ENCODE measurements at places on chromosomes 16 and 17.

DNA sequence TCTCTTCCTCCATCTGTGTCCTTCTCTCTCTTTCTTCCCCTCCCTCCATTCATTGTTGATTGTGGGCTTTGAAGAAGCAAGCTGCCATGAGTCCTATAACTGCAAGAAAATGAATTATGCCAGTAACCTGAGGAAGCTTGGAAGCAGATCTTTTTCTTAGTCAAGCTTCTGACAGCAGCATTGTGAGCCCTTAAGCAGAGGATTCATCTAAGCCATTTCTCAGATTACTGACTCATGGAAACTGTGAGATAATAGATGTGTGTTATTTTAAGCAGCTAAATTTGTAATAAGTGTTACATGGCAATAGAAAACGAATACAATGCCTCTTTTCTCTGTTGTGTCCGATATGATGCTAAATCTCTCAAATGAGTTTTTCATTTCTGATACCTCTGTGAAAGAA is 1109.7 kb downstream of the CDH11 start:
- DNase-seq = no peak

GRCh38 chr16:63530208-63530607 is 1494.0 kb upstream of the CDH8 start:
- no peak for DNase-seq

DNA sequence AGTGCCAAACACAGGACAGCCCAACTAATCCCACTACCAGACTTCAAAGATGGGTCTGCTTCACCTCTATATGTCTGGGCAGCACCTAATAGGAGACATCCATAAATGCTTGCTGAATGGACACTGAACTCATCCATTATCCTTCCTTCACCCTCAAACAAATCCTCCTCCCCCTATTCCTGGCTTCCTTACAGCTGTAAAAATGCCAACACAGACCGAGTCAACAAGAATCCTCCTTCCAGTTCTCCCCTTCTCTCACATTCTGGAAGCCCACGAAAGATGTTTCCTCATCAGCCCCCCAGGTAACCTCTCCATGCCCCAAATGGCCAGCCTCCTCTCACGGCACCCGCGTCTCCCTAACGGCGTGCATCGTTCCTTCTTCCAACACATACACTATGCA is 12.3 kb downstream of the PELP1 start:
- no peak for DNase-seq

GRCh38 chr16:11224096-11224893 is 31.7 kb downstream of the SOCS1 start:
- DNase-seq = peak; percentile 85

- DNase-seq = no peak
Measured at GRCh38 chr17:77666462-77666861, 292.0 kb upstream of the TNRC6C start.

DNA sequence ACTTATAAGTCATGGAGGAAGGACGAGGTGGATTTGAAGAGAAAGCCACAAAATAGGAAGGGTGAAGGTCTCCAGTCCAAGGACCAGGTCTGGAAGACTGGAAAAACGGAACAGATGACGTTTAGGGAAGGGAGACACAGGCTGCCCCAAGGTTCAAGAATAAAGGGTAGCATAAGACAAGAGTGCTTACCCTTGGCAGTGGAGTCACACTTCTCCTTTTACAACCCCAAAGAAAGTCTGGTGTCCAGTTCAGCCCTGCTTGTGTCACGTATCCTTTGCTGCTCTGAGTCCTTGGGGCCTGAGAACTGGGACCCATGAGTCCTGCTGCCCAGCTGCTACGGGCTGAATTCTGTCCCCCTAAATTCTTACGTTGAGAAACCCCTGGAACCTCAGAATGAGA is 13.0 kb upstream of the GGA2 start:
- DNase-seq = no peak

DNA sequence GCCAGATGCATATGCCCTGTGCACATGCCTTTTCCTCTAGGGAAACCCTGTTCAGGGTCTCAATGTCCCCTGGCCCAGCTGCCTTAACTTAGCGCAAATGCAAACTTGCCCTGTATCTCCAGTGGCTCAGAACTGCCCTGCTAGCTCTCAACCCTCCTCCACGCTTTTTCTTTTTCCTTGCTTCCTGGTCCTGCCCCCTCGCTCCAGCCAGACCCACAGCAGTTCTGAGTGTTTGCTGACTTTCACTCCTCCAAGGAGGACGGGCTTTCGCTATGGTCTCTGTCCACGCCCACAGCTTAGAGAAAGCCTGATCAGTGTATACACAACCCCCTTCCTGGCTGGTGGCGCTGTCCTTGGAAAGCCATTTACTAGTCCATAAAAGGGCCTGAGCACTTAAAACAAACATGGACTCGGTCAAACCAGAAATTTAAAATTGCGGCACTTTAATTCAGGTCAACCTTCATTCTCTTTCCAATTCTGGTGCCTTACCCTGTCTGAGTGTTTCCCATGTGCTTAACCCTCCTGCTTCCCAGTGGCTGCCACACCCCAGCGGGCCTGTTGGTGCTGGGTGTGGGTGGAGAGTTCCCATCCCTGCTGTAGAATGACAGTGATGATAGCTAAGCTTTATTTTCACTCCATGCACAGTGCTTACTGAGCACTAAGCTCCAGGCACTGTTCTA is 15.6 kb upstream of the TMEM98 start:
- DNase-seq = no peak

- DNase-seq = peak; percentile 23
Measured at GRCh38 chr17:5272322-5272721, 9.8 kb upstream of the RABEP1 start.

GRCh38 chr17:6110088-6110487 is 39.9 kb downstream of the WSCD1 start:
- no peak for DNase-seq

GRCh38 chr16:5537347-5537746 is 439.8 kb upstream of the EEF2KMT start:
- DNase-seq = no peak

DNA sequence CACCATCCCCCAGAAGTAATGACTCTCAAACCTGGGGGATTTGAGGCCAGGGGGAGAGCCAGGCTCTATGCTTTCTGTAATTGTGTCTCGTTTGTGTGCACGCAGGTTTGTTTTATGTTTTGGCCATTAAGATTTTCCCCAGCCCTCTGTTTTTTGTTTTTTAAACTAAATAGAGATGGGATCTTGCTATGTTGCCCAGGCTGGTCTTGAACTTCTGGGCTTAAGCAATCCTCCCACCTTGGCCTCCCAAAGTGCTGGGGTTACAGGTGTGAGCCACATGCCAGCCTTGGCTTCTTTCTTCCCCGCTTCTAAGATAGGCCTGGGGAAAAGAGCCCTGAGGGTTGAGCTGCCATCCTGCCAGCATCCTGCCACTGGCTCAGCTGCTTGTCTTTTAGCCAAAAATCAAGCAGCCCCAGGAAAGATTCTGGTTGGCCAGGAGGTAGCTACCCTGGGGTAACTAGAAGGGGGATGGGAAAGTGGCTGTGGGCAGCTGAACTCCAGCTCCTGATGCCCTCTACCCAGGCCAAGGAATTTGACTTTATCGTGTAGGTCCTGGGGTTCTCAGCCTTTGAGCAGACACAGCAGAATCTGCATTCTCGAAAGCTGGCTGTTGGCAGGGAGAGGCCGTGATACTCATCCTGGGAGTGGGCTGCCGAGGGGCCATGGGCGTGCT is 18.4 kb downstream of the KDM8 start:
- DNase-seq = no peak

DNA sequence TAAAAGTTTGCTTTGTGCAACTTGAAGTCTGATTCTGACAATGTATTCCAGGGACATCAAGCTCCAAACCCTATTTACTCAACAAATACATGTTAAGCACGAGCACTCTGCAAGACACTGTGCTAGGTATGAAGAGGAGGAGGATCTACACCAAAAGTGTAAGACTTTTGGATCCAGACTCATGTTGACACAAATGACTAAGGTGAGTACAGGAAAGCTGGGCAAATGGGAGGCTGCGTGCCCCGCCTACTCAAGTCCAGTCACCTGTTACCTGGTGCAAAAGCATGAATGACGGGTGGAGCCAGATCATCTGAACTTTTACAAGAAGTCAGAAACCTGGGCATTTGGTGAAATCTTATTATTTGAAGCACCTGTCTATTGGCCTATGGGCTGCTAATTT is 120.7 kb downstream of the ABCC12 start:
- DNase-seq = no peak

- no peak for DNase-seq
Measured at GRCh38 chr16:73505577-73505976, 457.6 kb upstream of the ZFHX3 start.

GRCh38 chr16:46857368-46857945 is 26.5 kb upstream of the C16orf87 start:
- DNase-seq = no peak

- DNase-seq = no peak
Measured at GRCh38 chr17:6554342-6554741, 2.0 kb downstream of the PITPNM3 start.

DNA sequence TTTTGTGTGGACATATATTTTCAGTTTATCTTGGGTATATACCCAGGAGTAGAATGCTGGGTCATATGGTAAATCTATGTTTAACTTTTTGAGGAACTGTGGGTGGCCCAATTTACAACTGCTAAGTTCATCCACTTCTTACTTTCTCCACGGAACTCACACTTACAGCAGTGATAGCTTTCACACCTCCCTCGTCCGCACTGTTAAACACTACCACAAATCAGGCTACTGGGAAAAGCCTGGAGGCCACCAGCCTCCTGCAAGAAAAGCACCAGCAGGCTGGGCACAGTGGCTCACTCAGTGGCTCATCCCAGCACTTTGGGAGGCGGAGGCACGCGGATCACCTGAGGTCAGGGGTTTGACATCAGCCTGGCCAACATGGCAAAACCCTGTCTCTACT is 14.7 kb upstream of the ZG16 start:
- no peak for DNase-seq

- peak; percentile 75 for DNase-seq
Measured at GRCh38 chr17:49968405-49969133, 421 bp upstream of the DLX4 start.

GRCh38 chr16:57740423-57741071 is 5.0 kb downstream of the KATNB1 start:
- DNase-seq = no peak

DNA sequence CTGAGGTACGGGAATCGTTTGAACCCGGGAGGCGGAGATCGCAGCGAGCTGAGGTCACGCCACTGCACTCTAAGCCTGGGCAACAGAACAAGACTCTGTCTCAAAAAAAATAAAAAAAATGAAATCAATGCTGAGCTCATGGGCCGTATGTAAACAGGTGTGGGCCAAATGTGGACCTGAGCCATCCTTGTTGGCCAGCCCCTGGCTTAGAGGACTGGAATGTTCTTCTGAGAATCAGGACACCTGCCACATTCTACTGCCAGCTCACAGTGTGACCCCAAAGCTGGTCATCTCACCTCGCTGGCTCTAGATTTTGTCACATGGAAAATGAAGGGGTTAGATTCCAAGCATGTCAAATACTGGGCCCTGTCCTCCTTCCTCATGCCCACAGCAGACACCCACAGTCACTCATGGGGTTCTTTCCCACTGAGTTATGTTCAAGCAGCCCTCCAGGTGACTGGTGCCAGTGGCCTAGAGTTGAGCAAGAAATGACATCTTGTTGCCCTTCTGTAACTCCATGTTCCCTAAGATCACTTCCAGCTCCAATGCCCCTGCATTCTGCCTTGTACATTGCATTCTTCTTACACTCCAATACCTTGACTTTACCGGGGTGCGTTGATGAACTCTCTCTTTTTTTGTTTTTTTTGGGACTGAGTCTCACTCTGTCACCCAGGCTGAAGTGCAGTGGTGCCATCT is 110.6 kb downstream of the ABCC1 start:
- no peak for DNase-seq

DNA sequence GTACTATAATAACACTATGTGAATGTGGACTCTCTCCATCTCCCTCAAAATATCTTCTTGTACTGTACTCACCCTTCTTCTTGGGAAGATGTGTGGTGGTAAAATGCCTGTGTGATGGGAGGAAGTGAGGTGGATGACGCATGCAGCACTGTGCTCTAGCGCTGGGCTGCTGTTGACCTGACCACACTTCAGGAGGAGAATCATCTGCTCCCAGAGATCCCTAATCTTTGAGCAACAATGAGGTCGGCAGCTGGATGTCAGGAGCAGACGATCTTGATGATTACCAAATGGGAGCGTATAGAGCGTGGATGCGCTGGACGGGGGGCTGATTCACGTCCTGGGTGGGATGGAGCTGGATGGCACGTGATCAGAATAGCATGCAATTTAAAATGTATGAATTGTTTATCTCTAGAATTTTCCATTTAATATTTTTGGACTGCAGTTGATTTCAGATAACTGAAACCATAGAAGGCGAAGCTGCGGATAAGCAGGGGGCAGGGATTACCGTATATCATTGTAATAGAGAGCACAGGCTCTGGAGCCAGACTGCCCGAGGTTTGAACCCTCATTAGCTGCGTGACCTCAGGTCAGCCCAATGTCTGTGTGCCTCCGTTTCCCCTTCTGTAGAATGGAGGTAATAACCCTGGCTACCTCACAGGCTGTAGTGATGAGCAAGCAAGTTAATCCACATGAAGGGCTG is 23.7 kb upstream of the CYLD start:
- DNase-seq = no peak

GRCh38 chr17:49452201-49452600 is 37.5 kb upstream of the PHB1 start:
- peak; percentile 6 for DNase-seq

DNA sequence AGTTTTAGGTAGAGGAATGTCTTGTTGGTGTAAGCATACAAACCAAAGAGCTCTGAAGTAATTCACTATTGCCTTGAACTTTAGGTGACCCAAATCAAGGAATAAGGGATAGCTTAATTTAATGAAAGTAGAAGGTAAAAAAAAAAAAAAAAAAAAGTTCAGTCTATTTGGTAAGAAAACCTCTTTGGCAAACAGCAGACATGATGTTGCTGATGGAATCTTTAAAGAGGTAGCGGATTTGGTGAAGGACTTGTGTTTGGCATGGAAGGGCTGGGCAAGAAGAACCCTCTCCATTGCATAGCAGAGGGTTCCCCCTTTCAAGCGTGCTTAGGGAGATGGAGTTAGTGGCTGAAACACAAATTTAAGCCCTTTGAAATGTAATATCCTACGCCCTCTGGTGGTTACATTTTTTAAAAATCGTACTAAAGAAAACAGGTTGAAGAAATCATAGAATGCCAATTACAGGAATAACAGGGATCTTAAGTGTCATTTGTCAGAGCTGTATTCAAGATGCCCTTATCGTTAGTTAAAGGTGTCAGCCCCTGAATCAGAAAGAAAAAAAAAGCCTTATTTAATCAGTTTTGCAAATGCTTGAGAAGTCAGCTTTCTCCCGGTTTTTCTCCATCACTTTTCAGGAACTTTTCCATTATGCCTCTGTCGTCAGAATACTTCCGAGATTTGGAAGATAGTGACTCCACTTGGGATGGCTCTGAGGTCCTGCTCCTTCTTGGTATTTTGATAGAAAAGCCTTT is 383.1 kb downstream of the KCNJ2 start:
- peak; percentile 16 for DNase-seq
